ENCODE measurements at places on chromosomes 2 and 18. TPM values are rescaled to one million over a fixed set of nuclear protein-coding genes. Genes with fewer than 3 reads are reported as not detected.

Gene CRYGC
- total RNA-seq: not detected

Gene C2orf15
- total RNA-seq: 8.7 TPM

Gene STPG4
- not detected for total RNA-seq

Gene GALNT3
- total RNA-seq: 13.4 TPM

Gene SH2D6
- 0.99 TPM for total RNA-seq

All from metanephros (tissue), 2 donors.